ENCODE measurements at places on chromosomes 12 and 14.

- DNase-seq = no peak
Observed at GRCh38 chr12:122399254-122399591, 23.2 kb downstream of the CLIP1 start.

GRCh38 chr14:52241087-52241793 lies 26.3 kb upstream of the PTGDR start:
- no peak for DNase-seq

DNA sequence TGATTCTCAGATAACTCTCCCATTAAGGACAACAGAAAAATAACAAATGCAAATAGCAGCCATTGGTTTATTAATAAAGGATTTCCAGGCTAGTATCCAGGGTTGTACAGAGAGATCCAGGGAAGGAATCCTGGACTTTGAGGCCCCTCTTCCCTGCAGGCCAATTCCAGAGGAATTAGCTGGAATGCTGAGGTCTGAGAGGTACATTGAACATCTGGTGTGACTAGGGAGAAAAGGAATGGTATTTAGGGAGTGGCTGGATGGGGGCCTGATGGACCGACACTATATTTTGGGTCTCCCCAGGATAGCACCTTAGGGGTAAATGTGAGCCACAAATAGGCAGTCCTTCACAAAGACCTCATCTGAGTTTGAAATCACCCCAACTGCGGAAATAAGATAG lies 924.5 kb downstream of the AACS start:
- no peak for DNase-seq

DNA sequence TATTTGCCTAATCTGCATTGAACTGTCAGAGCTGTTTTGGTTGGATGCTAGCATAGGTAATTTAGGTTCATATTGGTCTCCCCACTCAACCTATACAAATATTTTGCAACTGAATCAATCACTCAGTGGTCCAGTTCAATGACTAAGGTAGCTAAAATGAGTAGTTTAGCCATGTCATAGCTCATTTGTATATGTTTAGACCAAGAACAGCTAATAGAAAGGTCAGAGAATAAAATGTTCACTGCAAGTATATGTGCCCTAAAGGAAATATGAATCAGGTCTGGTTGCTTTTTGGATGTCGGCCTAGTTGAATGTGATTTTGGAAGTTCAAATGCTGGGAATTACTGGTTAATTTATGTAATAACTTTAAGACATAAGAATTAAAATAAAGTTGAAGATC lies 883.9 kb downstream of the LRFN5 start:
- no peak for DNase-seq

GRCh38 chr12:52191841-52192791 lies at the start of gene KRT80:
KRT80 (minus strand) TSS chr12:52192014; CDS start chr12:52191902, 112 bp downstream.
- DNase-seq = peak; percentile 94

GRCh38 chr14:35365130-35366055 lies 39.2 kb downstream of the NFKBIA start:
- DNase-seq = no peak

GRCh38 chr12:47074757-47075156 lies 4.7 kb upstream of the PCED1B start:
- no peak for DNase-seq

- peak; percentile 40 for DNase-seq
Observed at GRCh38 chr14:81400852-81401251, 728 bp upstream of the STON2 start.

GRCh38 chr12:43544703-43545102 lies 7.3 kb downstream of the ADAMTS20 start:
- DNase-seq = no peak

GRCh38 chr14:51564986-51565604 lies 86.6 kb upstream of the FRMD6 start:
- no peak for DNase-seq

- DNase-seq = no peak
Observed at GRCh38 chr12:102992720-102993119, 35.2 kb downstream of the ASCL1 start.

GRCh38 chr12:68189821-68190242 lies 30.3 kb upstream of the IFNG start:
- DNase-seq = no peak

GRCh38 chr14:59247801-59248584 lies 59.5 kb downstream of the DAAM1 start:
- no peak for DNase-seq

GRCh38 chr12:109727746-109728726 lies 14.4 kb downstream of the FAM222A start:
- no peak for DNase-seq

- DNase-seq = no peak
Observed at GRCh38 chr14:60684203-60684602, 34.9 kb upstream of the SIX1 start.

- DNase-seq = no peak
Observed at GRCh38 chr12:54497883-54498282, 331 bp downstream of the NCKAP1L start.

DNA sequence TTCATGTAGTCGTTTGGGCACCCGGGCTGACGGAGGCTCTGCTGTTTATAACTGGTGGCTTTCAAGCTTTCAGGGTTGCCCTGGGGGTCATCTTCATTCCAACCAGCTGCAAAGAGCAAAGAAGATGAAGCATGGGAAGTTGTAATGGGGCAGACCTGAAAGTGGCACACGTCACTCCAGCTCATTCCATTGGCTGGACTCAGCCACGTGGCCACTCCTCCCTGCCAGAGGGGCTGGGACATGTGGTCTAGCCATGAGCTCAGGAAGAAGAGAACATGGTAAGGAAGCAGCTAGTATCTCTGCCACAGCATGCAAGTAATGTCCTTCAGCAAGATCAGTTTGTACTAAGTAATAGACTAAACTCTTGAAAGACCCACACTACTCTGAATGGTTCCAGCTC lies 51.7 kb upstream of the FERMT2 start:
- peak; percentile 2 for DNase-seq

GRCh38 chr12:3311027-3311402 lies 180.0 kb upstream of the PRMT8 start:
- DNase-seq = peak; percentile 95

DNA sequence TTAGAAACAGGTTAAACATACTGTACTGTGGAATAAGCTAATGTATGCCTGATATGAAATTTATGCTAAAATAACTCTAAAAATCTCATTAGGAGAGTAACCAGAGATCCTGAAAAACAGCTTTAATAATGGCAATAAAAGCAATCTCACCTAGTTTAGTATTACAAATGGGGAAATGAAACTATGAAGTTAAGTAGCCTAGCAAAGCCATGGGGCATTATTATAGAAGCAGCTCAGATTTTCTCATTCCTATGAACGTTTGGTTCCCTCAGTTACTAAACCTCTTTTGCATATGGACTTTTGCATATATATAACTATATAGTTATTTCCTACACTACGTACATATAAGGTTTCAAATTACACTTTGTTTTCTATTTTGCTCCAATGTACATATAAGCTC lies 25.0 kb upstream of the APPL2 start:
- DNase-seq = no peak

DNA sequence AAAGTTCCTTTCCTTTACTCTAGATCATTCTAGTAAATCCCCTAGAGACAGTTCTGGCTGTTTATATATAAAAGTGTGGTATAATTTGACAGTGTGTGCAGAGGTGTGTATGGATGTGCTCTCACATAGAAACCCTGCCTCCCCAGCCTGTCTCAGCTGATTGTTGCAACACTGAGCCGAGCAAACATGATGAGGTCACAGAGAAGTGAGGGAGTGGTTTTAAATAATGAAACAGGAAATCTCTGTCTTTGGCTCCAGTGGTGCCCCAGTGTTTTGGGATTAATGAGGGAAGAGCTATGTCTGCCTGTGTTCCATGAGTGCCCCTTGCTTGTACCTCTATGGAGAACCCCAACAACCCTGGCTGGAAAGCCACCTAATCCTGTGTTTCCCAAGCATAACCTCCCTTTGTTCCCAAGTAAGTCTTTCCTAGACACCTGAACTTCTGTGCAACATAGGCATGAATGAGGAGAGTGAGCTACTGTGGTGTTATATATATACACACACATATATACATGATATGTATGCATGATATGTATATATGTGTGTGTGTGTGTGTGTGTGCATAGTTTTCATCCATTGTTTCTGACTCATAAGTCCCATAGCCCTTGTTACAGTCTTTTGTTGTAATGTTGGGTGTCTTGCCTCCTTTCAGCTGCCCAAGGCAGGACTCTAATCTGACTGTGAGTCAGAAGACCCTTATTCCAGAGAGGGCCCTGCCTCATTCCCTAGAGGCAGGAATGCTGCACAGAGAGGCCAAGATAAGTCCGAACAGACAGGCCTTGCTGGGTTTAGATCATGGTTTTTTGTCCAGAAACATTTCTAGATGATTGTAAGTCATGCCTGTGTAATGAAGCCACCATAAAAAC lies 18.0 kb downstream of the TRAF3 start:
- DNase-seq = peak; percentile 70

DNA sequence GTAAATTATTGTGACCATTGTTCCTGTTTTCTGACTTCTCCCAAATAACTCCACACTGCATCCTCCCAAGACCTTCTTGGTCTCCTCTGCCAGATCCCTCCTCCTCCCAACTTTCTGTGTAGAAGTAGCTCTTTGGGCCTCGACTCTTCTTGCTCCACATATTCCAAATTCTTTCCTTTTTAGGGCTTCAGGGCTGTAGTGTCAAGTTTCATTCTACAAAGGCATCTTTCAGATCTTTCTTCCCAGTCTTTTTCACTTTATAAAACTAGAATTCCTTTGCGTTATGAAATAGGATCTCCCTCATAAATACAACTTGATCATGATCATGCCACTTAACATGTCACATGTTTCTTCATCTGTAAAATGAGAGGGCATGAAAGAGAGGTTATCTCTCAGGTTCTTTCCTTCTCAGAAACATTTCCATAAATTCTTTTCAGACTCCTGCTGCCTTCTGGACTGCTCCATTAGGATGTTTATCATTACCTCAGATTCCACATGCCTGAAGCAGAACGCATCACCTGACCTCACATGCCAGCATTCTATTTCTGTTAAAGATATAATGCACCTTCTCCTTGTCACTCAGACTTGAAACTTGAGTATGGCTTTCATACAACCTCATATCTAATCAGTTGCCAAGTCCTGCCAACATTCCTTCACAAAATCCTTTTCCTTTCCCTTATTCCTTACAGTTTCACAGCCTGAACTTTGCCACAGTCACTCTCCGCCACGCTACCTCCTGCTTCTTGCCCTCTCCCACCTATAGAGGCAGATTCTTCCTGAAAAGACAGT lies 8.5 kb downstream of the SLC38A1 start:
- no peak for DNase-seq

GRCh38 chr14:94622653-94623421 lies 10.6 kb downstream of the SERPINA3 start:
- DNase-seq = no peak

DNA sequence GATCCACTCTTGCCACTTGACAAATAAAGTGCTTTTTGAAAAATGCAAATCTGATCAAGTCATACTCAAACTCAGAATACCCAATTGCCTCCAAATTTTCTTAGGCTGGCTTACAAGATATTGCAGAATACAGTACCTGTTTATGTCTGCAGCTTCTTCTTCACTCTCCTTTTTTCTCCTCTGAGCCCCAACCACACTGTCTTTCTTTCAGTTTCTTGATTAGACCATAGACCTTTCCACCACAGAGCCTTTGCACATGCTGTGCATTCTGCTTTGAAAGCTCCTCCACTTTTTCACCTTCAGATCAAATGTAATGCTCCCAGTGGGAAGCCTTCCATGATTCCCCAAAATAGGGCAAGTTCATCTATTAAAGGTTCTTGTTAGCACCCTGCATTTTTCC lies 13.9 kb upstream of the GYS2 start:
- no peak for DNase-seq

GRCh38 chr12:120598674-120599463 lies 17.7 kb upstream of the POP5 start:
- DNase-seq = no peak

DNA sequence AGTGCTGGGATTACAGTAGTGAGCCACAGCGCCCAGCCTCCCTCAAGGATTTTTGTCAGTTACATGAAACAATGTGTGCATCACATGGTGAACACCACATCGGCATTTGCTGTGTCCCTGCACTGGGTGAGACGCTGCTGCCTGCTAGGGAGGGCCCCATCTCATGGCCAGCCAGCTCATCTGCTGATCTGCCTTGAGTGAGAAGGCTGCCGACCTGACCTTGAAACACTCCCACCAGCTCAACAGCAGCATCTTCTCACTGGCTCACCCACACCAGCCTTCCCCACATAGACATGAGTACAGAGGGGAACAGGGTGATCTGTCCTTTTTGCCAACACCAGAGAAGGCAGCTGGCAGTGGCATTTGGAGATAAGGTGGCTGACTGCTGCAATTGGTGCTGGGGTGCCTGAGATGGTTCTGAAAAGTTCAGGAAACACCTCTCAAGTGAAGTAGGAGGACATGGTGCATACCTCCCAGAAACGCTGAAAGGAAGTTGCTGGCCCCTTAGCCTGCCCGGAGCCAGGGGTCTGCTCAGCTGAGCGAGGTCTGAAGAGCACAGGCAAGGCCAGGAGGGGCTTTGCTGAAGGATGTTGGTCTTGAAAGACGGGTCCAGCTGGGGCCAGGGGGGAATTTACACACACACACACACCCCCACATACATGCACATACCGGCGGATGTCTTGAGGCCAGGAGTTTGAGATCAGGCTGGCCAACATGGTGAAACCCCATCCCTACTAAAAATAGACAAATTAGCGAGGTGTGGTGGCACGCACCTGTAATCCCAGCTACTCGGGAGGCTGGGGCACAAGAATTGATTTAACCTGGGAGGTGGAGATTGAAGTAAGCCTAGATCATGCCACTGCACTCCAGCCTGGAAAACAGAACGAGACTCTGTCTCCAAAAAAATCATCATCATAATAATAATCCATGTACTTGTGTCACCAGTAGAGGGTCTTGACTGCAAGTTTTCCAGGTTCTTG lies 14.3 kb upstream of the PPP1R13B start:
- DNase-seq = no peak

GRCh38 chr12:64780531-64781279 lies 21.5 kb upstream of the GNS start:
- peak; percentile 74 for DNase-seq

DNA sequence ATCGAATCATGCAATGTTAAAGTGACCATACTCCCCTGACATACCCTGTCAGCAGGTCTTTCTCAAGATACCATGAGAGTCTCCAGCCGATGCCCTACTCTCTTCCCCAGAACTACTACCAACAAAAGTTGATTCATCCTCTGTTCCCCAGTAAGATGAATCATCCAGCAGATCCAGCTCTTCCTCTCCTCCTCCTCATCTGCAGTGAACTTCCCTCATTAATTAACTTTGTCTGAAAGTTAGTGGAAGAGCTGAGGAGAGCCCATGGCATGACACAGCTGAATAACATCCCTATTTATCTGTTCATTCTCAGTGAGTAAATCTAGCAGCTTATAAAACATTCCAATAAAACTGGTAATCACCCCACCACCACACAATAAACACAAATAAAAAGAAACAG lies 213.4 kb downstream of the EGLN3 start:
- no peak for DNase-seq

DNA sequence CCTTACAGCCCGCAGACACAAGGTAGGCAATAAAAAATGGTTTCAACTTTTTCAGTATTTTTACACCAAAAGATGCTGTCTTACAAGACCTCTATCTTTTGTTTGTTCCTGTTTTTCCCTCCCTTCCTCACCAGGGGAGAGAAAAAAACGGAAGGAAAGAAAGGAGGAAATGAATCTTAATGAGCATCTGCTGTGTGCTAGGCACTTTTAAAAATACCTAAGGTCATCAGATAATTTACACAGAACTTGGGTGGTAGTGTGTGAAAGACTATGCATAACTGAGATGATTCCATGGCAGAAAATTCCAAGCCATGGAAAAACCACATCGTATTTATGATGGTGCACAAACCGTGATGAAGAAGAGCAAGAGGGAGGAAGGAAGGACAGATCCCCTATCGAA lies 121.2 kb downstream of the DIP2B start:
- no peak for DNase-seq

GRCh38 chr12:2628401-2628800 lies 166.4 kb upstream of the FKBP4 start:
- DNase-seq = no peak

Measured in NCI-H146 (cell line).